ENCODE measurements at places on chromosomes 16 and 17.

GRCh38 chr17:48261297-48261880, 153.8 kb downstream of the SNX11 start:
- DNase-seq, result no peak

DNA sequence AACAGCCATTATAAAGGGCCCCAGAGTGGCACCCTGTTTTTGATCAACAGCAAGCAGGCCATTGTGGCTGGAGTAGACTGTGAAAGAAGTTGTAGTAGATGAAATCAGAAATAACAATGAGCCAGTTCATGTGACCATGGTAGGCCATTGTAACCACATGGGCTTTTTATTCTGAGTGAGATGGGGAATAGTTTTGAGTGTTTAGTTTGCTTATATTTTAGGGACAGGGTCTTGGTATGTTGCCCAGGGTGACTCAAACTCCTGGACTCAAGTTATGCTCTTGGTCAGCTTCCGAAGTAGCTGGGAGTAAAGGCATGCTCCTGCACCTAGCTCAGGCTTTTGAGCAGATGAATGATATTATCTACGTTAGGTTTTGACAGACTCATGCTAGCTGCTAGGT, 12.0 kb downstream of the CBFB start:
- DNase-seq, result no peak

GRCh38 chr17:68322630-68323029, 31.3 kb downstream of the ARSG start:
- no peak for DNase-seq

DNA sequence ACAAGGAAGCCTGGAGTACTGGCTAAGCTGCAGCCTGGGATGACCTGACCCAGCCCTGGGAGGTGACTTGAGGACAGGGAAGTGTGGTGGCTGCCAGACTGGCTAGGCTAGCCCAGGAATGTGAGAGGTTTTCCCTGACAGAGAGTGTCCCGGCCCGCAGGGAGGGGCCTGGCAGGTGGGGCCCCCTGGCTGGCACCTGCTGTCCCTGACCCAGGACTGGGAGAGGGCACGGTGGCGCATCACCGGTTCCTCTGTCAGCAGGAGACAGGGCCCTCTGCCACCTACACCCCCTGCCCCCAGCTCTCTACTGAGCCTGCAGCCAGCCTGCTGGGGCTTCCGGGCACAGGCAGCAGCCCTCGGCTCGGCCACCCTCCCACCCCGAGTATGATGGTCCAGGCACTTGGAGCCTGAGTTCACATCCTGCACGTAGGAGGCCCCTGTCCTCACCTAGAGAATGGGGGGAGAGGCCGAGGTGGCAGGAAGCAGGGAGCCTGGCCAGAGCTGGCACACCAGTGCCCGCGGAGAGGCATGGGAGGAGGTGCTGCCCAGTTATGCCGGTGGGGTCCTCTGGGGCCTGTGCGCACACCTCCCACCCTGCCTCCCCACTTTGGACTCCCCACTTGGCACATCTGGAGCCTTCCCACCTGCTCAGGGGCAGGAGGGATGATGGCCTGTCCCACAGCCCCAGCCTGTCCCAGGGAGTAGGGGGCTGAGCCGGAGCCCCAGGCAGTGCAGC, 528 bp downstream of the PRSS27 start:
- no peak for DNase-seq

- no peak for DNase-seq
Observed at GRCh38 chr16:31876951-31877828, 3.6 kb downstream of the ZNF267 start.

- no peak for DNase-seq
Observed at GRCh38 chr17:9517396-9517795, 58.2 kb downstream of the STX8 start.

DNA sequence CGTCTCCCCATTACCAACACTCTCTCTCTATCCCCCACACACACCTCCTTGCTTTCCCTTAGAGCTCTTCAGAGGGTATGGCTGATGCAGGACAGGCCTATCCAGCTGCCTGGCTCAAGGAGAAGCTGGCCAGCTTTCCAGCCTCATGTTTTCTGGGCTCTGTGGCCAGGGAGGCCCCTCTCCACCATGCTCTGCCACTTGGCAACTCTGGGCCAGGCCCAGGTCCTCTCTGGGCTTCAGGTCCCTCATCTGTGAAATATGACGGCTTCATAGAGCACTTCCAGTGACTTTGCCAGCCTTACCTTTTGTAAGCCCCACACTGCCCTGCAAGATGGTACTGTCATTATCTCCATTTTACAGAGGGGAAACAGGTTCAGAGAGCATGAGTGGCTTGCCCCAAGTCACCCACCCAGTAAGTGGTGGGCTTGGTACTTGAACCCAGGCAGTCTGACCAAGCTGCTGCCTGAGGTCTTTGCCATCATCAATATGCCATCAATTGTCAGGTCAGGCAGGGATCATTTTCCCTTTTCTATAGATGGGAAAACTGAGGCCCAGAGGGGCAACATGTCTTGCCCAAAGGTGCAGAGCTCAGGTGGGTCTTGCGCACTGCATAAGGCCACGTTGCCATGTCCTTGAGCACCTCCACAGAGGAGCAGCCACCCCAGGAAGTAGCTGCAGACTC, 548 bp upstream of the ADGRG5 start:
- DNase-seq, result peak; percentile 47

GRCh38 chr17:42475121-42475520, 16.4 kb downstream of the ATP6V0A1 start:
- DNase-seq, result no peak

DNA sequence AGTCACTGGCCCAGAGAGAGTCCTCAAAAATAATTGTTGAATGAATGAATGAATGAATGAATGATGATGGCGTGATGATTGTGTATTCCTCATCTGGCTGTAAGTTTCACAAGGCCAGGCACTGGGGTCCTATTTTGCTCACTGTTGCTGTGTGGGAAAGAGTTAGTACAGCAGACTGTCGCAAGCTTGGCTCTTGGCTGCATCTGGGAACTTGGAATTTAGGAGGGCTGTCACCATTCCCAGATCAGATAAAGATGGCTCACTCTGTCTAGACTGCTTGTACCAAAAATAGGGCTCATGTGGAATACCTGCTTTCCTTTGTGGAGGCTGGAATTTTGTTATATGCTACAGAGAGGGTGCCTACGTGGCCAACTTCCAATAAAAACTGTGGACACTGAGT, 530.6 kb downstream of the WWOX start:
- no peak for DNase-seq

DNA sequence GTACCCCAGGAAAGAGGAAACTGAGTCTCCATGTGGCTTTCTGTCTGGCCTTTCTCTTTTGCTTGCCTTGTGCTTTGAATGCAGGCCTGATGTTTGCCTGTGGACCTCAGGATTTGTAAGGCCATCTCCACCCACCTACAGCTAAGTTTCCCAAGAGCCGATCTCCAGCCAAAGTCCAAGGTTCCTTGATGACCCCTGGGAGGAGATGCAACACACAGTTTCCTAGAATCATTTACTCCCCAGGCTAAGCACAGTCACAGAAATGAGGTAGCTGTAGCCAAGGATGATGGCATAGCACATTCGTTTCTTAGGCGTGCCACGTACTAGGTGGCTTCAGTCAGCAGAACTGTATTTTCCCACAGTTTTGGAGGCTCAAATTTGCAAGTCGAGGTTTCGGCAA, 595.4 kb downstream of the MAF start:
- DNase-seq, result no peak

DNA sequence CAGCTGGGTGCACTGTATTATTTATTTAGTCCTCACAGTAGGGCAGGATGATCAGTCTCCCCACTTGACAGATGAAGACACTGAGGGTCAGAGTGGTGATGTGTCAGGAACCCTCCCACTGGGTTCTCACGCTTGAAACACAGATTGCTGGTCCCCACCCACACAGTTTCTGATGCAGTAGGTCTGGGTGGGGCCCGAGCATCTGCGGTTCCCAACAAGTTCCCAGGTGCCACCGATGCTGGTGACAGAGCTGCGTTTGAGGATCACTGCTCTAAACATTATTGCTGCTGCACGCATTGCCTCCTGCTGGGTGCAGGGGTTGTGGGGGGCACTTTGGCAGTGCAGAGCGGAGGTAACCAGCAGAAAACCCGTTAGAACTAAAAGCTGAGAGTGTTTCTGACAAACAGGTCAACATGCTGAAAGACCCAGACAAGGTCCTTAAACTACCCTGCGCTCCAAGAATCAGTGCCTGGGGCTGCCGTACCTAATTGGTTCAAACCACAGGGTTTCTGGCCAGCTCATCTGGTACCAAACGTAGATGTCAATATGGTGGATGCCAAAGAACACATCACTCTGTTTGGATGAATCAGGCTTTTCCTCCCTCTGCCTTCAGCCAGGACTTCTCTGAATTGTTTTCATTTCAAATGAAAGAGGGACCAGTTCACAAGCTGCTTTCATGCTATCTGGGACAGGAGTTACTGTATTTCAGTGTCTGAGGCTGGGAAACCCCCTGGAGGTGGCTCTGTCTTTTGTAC, 76.0 kb downstream of the ABCC1 start:
- no peak for DNase-seq

GRCh38 chr17:82157046-82158035, 55.3 kb downstream of the CCDC57 start:
- DNase-seq, result no peak

DNA sequence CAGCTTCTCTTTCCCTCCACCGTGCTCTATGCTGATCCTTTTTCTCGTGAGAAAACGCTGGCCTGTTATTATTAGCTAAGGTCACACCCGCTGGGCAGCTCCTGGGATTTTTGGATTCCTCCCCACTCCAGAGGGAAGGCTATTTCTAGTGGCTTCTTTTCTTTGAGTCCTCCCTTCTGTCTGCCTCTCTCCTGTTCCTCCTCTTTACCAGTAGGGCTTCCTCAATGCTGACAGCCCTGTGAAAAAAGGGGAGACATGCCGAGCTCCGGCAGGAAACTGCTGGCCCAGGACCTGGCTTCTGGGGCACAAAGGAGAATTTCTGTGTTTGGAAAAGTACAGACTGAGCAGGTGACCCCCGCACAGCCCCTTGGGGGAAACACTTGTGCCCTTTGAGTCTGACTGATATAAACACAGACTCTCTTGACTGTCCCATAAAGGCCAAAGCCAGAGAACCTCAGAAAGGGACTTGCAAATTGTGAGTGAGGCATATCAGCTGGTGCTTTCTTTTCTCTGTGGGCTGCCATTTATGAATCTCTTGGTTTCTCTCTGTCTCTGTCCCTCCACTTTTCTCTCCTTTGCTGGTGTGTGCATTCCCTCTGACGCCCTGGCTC, 14.0 kb upstream of the RNF135 start:
- no peak for DNase-seq

- DNase-seq, result peak; percentile 31
Observed at GRCh38 chr17:6346986-6347385, 87.9 kb downstream of the AIPL1 start.

DNA sequence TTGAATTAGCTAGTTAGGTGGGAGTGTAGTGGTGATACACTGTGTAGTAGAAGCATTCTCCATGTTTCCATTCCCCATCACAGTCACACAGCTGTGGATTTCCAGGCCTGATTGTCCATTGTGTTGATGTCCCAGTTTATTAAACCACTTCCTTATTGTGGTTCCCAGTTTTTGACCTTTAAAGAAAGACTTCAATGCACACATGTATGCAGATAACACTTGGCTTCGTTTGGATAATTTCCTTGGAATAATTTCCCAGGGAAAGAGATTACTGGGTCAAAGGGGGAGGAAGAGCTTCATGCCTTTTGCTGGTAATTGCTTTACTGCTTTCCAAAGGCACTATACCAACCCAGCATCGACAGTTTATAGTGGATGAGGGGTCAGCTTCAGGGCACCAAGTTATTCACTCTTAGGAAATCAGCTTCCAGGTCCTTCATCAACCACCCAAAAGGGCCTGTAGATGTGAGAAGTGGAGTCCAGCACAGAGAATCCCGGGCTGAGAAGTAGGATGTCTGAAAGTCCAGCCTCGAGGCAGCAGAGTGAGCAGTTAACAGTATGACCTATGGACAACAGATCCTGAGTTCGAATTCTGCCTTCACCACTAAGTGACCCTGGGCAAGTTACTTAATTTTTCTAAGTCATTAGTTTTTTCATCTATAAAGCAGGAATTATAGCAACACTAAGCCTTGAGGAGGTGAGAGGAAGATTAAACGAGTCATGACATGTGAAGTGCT, 31.3 kb upstream of the TNS4 start:
- DNase-seq, result peak; percentile 43

DNA sequence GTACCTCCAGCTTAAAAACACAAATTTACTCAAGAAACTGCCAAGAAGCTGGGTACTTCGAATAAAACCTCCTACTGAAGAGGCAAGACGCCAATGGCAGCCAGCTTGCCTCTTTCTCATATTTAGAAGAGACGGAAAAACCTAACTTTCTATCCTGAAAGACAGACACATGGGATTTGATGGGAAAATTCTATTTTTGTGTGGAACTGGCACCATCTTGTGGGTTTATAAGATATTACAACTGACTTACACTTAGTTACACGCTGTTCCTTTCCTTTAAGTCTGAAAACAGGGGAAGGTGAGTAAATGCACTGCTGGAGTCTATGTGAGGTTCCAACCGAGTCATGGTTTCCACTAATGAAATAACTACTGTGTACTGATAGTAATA, 10.3 kb downstream of the ZNF18 start:
- DNase-seq, result no peak

DNA sequence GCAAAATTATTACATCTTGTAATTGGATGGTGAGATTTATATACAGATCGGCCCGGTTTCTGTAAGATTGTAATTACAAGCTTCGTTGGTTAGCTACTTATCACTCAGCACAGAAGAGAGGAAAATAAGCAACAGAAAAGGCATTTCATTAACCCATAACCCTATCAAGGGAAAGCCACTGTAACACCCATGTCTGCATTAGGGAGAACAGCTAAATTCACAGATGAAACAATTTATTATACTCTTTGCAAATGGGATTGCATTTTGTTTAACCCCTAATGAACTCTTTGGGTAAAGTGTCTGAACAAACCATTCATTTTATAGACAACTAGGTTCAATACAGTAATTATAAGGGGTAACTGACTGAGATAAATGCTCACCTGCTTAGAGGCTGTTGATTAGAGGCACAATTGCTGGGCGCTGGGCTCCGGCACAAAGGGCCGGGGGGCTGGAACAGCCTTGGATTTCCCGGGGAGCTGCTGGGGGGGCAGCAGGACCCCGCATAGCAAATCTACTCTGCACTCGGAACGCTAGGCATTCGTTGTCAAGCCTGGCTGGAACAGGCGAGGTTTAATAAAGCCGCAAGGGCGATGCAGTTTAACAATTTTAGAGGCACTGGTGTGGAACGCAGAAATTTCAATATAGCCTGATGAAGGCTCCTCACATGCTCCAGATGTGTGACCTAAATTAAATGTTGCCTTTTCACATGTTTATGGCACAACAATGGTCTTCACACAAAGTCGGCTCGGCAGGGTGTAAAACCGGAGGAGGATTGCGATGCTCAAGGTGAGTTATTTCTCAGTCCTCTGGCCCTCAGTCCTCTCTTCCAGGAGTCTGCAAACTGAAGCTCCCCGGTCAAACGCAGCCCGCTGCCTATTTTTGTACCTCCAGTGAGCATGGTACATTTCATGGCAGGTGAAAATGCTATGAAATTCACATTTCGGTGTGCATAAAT, 134.0 kb upstream of the IRX6 start:
- DNase-seq, result no peak

DNA sequence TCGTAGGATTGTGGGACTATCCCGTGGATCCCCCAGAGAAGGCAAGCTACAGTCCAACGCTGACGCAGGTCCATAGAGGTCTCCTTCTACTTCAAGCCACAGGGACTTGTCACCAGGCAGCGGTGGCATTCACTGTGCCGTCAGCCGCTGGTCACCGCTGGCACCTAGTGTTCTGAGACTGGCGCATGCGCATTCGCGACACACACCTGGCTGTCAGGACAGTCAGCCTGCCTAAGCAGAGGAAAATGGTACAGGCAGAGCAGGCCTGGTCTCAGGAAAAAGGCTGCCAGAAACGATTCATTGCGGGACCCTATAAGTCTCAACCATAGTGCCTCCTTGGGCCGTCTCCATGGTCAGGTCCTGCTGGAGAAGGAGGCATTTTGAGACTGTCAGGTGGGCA, 138.0 kb upstream of the WSB1 start:
- no peak for DNase-seq

GRCh38 chr17:18379246-18380146, 1.9 kb downstream of the EVPLL start:
- no peak for DNase-seq
